NCI-H2227 treated with DMSO at 0.1 percent for 48 hours (cell line): ENCODE measurements at places on chromosomes 12 and 14.
A peak's percentile ranks its signal among the peaks of the same experiment; 100 is the strongest.

GRCh38 chr14:70832561-70833305 lies 23.4 kb upstream of the MAP3K9 start:
- no peak for DNase-seq

- no peak for DNase-seq
Measured at GRCh38 chr12:117718559-117718958, 250.2 kb downstream of the KSR2 start.

- no peak for DNase-seq
Measured at GRCh38 chr12:94948232-94948810, 55.2 kb downstream of the NDUFA12 start.

DNA sequence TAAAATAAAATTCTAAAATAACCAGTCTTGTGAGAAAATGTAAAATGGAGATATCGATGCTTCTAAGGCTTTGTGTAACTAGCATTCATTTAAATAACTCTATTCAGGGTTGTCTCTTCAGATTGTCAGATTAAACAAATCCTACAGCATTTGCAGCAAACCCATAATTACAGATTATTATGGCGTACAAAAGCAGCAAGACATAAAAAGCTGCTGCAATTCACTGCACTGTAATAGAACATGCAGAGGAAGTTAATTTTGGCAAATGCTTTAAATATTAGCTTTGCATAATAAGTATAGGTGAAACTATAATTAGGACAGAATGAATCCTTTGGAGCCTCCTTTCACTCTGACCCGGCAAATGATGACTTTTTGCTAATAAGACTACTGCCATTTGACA lies 98.3 kb downstream of the INSM2 start:
- DNase-seq: peak; percentile 67

GRCh38 chr14:106530423-106531107 lies 1004.2 kb downstream of the TMEM121 start:
- DNase-seq: no peak

- DNase-seq: no peak
Measured at GRCh38 chr14:35374263-35374712, 30.3 kb downstream of the NFKBIA start.

GRCh38 chr12:2118061-2118460 lies 65.3 kb downstream of the CACNA1C start:
- DNase-seq: no peak

- no peak for DNase-seq
Measured at GRCh38 chr14:20489093-20489994, 16.0 kb upstream of the RNASE10 start.

GRCh38 chr14:63544591-63545299 lies 1.6 kb upstream of the PPP2R5E start:
- peak; percentile 12 for DNase-seq

DNA sequence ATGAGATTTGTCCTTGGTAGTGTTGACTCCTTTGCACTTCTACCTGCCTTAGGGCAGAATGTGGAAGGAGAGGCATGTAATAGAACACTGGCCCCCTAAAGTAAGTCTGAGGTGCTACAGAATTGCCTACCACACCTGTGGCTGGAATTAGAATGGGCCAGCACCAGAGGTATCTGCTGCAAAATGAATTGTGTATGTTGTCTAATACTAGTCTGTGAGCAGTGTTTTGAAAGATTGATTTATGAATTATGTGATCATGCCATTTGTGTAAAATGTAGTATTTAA lies 5.7 kb upstream of the STYX start:
- DNase-seq: no peak

- DNase-seq: no peak
Measured at GRCh38 chr14:39680777-39681176, 248.5 kb upstream of the FBXO33 start.

DNA sequence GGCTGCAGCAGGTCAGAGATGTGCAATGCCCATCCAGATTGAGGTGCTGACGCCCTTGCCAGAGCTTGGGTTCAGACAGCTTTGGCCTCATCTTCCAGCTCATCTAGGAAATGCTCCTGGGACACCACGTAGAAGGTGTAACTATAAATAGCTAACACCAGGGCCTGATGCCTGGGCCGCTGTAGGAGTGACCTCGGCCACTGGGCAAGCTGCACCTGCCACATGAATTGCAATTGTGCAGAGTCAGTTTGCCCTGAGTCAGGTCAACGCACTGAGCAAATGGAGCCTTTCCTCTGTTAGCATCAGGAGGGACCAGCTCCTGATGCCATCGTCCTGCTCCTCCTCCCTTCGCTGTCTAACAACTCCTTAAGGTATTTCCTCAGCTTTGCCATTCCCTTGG lies 17.4 kb upstream of the DNM1L start:
- DNase-seq: no peak

- no peak for DNase-seq
Measured at GRCh38 chr14:20306079-20306423, 300 bp upstream of the TTC5 start.

DNA sequence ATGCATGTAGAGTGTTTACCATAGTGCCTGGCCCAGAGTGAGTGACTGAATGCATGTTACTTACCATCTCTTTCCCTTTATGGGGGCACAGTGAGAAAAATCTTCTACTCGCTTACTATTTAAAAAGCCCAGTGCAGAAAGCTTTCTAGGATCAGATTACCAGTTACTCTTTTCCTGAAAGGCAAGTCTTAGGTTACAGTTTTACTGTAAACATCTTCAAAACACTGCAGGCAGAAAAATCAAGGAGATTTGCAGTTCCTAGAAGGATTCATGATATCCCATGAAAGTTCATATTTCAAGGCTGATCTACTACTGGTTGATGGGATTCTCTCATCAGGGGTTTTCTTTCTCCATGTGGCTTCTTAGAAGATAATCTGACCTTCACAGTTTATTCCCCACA lies 29.3 kb upstream of the DAAM1 start:
- no peak for DNase-seq

- no peak for DNase-seq
Measured at GRCh38 chr12:54569995-54570528, 18.4 kb downstream of the PPP1R1A start.

DNA sequence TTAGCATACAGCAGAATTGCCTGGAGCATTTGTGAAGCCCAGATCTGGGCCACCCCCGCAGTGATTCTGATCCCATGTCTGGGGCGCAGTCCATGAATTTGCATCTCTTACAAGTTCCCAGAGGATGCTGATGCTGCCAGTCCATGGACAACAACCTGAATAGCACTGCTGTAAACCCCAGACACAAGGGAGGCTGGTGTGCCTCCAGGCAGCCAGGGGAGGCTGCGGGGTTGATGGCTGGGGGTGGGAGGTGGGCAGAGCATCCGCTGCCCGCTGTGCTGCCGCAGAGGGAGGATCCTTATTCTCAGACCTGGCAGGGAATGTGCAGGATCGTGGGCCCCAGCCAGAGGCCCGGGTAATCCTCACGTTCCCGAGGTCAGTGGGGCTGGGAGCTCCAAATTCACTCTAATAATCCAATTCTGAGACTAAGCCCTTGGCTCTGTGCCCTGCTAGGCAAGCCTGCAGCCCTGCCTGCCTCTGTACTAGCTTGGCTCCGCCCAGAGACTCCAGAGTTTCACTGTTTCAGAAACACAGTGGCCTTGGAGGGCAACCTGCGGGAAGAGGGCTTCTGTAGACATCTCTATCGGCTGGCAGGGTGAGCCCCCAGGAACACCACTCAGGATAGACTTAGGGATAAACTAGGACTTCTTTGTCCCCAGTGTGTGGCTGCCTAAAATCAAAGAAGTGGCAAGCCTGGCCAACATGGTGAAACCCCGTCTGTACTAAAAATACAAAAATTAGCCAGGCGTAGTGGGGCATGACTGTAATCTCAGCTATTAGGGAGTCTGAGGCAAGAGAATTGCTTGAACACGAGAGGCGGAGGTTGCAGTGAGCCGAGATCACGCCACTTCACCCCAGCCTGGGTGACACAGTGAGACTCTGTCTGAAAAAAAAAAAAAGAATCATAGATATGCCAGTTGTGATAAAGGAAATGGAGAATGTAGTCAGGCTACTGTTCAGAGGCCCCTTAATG lies 17.8 kb upstream of the MLEC start:
- peak; percentile 22 for DNase-seq

DNA sequence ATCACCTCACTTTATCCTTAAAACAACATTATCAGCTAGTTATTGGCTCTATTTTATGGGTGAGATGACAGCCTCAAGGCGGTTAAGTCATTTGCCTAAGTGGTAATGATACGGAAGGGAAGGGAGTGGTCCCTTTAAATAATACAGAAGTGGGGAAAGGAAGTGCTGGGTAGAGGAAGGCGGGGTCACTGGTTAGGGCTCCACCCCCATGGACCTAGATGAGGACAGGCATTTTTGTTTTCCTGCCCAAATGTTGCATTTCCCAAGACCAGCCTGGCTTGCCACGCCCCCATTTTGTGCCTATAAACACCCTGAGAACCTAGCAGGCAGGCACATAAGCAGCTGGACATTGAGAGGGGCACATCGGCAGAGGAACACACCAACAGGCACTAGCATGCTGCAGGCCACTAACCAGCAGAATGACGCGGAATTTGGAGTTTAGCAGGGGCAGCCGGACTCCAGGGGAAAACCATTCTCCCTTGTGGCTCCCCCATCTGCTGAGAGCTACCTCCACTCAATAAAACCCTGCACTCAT lies 100.9 kb downstream of the EPS8 start:
- peak; percentile 59 for DNase-seq

DNA sequence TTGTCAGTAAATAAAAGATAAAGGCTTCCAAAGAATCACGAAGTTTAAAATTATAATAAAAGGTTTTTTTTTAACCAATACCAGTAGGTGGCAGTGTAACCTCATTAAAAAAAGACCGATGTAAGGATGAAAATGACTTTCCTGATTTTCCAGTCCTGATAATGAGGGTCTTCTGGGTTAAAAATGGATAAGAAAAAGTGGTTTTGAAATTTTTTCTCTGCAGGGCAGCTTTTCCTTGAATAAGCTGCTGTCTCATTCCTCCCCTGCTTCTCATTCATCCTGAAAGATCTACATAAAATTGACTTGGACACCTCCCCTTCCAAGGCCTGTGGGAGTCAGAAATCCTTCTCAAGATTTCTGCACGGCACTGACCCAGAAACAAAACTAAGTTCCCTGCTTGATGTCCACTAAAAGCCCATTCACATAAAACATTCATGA lies 58.9 kb upstream of the FBXO33 start:
- peak; percentile 58 for DNase-seq

GRCh38 chr12:43882578-43883178 lies 46.8 kb downstream of the TMEM117 start:
- peak; percentile 41 for DNase-seq

- DNase-seq: no peak
Measured at GRCh38 chr12:73181244-73181643, 909.1 kb downstream of the TRHDE start.

- peak; percentile 98 for DNase-seq
Measured at GRCh38 chr14:63642229-63642611, 549 bp upstream of the WDR89 start.

DNA sequence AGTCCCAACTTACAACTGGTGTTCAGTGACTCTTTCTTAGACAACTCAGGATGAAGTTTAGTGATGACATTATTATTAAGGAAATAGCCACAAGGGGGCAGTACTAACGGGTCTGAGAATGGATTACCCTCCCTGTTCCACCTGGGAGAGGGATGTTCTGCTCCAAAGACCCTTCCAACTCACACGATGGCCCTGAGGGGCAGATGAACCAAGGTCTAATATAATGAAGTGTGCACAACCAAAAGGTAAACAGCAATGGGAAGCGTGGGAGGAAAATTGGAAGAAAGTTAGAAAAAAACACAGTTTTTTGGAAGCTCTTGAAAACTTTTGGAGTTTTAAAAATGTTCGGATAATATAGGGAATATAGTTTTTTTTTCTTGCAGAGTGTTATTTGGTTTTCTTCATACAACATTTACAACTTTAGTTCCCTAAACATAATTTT lies 24.0 kb downstream of the FGF6 start:
- peak; percentile 5 for DNase-seq

DNA sequence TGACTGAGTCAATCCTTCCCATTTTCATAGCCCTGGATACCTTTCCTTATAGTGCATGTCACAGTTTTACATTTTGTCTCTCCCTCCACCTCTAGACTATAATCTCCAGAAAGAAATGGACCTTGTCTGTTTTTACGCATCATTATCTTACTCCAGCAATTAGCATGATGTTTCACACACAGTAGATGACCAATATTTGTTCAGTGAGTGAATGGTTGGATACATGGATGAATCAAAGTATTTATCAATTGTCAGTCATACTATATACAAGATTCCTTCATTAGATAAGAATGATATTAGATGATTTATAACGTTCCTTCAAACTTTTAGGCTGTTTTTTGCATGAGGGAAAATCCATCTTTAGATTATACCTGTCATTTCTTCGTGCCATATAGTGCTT lies 61.1 kb downstream of the PTHLH start:
- DNase-seq: no peak

GRCh38 chr12:46438719-46439319 lies 66.2 kb upstream of the SLC38A2 start:
- no peak for DNase-seq

GRCh38 chr14:80455031-80455430 lies 243.7 kb upstream of the DIO2 start:
- peak; percentile 63 for DNase-seq

GRCh38 chr12:11884116-11884515 lies 186.6 kb upstream of the BCL2L14 start:
- DNase-seq: no peak

DNA sequence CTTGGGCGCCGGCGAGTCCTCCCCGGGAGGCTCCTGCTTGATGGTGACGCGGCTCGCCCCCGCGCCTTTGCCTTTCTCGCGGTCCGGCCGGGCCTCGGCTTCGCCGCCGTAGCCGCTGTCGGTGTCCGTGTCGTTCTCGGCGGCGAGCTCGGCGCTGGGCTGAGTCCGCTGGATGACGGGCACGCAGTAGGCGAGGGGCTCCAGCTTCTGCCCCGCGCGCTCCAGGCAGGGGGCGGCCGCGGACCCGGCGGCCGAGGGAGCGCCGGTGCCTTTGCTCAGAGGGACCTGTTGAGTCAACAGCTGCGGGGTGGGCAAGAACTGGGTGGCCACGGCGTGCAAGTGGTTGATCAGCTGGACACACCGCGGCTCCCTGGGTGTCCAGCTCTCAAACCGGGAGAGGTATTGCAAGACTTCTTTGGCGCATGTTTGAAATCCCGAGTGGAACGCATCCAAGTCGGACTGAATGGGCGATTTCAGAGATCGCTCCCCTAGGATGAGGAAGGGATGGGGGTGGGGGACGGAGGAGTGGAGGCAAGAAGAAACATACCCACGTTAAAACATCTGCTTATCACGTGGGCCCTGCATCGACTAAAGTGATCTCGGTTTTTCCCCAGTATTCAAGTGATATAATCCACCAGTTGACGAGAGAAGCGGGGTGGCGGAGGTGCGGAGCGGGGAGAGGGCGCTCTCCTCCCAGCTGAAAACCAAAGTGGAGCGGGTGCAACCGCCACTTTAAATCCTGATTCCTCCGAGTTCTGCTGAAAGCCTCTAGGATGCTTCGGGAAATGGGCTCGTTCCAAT lies 2.0 kb downstream of the BHLHE41 start:
- no peak for DNase-seq
